SK-MEL-5 (cell line): ENCODE measurements at places on chromosomes 1 and 21. TPM values are rescaled to one million over a fixed set of nuclear protein-coding genes. Genes with fewer than 3 reads are reported as not detected.
A peak's percentile ranks its signal among the peaks of the same experiment; 100 is the strongest.

- peak; percentile 60 for DNase-seq
Measured at GRCh38 chr1:41514381-41514780, 29.9 kb upstream of the EDN2 start.

DNA sequence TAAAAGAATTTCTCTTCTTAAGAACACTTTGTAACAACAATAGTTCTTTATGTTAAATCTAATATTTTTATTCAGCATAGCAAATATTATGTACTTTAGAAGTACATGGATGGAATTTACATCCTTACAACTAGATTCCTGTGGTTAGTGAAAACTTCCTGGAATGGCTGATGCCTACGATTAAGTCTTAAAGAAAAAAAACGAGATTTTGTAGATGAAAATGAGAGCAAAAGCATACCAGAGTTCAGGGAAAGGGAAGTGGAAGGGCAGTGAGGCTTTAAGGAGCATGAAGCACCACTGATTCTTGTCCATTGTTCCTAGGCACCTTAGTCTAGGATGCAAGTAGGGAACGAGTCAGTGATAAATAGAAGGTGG lies 26.7 kb downstream of the CFH start:
- no peak for DNase-seq

- DNase-seq, result peak; percentile 55
Measured at GRCh38 chr1:43530483-43531106, at the start of gene PTPRF. TSS of gene PTPRF (plus strand) at chr1:43530883. CDS start at chr1:43545076, 14,193 bp downstream.

DNA sequence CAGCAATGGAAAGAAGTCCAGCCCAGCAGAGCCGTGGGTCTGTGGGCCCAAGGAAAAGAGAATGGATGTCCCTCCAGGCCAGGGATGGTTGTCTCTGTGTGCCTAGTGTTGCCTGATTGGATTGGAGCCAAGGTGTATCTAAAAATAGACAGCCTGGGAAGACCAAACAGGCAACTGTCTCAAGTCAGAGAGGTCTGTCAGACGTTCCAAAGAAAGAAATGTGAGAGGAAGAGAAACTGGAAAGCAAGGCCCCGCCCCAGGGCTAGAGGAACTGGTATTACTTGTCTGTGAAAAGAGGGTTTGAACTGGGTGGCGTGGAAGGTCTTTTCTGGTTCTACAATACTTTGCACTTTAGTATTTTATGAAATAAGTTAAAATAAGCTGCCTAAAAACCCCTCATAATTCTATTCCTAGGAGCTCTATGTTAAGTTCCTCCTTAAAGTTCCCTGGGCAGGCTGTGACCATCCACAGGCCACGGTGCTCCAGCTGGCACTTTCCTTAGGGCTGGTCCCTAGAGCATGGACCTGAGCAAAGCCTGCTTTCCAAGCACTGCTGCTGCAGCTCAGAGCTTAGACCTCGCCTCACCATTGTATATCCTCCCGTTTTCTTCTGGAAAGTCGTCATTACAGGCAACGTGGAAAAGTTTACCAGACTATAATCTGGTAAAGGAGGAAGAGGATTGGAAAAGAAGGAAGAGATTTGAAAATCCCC lies 151.6 kb downstream of the DISC1 start:
- peak; percentile 67 for DNase-seq

DNA sequence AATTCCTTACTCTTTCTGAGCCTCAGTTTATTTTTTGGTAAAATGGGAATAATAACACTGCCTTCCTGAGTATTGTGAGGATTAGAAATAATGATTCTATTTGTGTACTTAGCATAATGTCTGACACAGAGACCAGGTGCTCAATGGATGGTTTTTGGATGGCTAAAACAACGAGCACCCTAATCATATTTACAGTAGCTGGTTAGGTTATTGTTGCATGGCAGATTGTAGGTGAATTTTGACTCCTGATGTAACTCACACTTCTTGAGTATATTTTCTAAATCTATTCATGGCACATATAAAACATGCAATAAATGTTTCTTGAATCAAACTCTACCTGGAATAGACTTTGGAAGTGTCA lies 11.9 kb upstream of the DUSP10 start:
- DNase-seq, result no peak

DNA sequence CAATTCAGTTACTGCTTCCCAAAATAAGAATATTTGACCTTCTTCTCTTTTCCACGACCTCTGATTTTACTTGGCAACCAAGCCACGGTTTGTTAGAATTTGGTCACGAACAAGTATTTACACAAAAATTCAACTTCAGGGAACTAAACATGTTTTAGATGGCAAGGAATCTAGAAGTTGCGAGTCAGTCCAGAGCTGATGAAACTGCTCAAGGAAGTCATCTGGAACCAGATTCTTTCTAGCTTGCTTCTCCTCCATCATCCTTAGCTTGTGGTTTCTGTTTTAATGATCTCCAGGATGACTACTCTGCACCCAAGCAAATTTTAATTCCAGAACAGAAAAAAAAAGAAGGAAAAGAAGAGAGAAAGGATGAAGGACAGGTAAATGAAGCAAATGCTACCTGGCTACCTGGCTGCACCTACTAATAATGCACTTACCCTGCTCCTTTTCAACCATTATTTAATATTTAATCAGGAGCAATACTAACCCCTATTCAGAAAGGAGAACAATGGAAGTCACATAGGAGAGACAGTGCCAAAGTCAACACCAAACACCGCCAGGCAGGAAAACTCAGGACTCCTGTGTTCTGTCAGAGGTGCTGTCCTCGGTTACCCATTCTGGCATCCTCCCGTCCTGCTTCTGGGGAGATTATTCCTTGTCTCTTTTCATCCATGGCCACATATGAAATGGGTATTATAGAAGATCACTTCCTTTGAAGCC lies 54.2 kb upstream of the RGS7 start:
- no peak for DNase-seq

DNA sequence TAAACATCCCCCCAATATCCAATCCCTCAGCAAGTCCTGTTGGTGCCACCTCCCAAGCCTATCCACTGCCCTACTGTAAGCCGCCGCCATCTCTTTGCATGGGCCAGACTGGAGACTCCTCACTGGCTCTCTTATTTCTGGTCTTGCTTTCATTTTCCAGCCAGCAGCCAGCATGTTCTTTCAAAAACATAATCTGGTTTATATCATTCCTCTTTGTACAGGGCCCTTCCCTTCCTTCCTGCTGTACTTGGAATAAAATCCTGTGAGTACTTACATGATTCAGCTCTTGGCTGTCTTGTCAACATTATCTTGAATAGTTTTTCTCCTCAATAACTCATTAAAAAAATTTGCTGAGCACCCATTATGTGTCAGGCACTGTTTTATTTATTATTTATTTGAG lies 28.2 kb downstream of the TLR5 start:
- DNase-seq, result no peak

DNA sequence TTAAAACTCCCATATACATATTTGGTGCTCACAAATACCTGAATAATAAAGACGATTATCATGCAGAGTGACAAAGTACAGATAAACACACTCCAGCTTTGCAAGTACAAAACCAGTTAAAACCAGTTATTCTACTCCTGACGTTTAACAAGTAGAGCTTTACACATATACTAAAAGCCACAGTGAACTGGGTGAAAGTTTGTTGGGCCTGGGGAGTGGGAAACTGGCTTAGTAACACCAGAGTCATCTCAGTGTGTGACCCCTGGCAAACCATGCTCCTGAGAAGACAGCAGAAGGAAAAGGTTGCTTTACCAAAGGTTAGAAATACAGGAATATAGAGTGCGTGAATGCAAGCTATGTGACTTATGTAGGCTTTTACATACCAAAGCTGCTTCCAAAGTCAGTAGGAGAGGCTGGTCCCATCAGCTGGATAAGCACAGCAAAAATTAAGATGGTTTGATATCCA lies 148.1 kb downstream of the NRIP1 start:
- DNase-seq, result no peak

- no peak for DNase-seq
Measured at GRCh38 chr1:92066321-92066720, 8.9 kb downstream of the SETSIP start.

DNA sequence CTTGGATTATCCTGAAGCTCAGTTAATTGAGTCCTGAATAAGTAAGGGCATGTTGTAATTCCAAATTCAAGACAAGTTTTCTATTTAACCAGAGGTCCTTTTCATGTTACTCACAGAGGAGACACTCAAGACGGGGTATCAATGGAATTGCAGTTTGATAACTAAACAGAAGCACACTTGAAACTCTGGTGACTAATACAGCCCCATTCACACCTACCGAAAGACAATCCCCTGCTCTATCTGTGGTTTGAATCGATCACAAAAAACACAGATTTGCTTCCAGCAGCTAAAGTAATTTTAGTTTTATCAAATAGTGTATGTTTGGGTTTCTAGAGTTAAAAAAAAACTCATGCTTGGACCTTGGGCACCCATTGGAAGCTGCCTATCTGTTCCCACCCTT lies 60.4 kb downstream of the TEX35 start:
- no peak for DNase-seq

DNA sequence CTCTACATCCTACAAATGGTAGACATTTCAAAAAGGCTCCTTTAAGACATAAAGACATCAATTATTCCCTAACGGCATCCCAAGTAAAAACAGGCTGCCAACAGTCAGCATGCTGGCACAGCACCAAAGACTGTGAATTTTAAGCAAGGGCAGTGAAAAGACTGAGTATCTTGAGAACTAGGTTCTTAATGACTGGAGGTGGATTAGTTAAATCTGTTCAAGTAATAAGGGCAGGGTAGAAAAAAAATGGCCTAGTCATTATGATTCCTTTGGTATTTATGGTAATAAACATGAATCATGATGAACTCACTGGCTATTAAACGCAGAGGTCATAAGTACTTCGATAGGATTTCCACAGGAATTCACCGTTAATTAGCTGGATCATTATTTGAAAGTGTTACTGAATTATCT lies 75.2 kb downstream of the KIFAP3 start:
- DNase-seq, result peak; percentile 30

GRCh38 chr1:2480236-2480985 lies 4.3 kb downstream of the PLCH2 start:
- DNase-seq, result no peak

DNA sequence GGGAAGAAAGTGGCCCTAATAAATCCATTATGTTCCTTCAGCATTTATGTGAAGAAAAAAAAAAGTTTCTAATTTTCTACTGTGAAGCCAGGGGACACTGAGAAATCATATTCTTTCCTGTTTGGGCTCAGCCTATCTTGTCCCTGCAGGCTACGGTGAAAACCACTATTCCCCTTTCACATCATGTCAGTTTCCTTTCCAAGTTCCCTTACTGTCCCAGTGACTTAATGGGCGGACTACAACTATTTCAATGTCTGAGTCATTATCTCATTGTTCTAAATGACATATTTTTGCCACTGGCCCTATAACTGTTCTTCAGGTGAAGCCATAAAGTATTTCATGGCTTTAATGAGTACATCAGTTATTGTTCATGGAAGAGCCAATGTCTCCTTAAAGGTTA lies 71.3 kb upstream of the BEND5 start:
- DNase-seq, result no peak

DNA sequence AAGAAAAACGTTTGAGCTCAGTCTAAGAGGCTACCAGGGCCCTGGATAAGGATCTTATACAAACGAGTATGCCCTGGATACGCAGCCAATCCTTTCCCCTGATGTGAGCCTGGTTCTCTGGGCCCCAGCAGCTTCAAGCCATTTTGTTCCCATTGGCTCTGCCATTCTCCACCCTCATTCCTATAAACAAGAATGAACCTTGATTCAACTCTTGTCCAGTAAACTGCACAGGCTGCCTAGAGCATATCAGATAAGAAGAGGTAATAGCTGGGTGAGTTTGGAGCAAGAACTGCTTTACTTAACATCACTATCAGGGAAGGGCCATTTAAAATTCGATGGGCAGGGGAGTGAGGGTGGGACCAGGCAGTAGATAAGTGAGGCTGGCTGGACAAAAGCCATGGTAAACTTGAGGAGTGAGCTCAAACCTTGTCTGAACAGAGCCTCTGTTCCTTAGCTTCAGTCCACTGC lies 11.3 kb downstream of the BTG2 start:
- DNase-seq, result no peak

DNA sequence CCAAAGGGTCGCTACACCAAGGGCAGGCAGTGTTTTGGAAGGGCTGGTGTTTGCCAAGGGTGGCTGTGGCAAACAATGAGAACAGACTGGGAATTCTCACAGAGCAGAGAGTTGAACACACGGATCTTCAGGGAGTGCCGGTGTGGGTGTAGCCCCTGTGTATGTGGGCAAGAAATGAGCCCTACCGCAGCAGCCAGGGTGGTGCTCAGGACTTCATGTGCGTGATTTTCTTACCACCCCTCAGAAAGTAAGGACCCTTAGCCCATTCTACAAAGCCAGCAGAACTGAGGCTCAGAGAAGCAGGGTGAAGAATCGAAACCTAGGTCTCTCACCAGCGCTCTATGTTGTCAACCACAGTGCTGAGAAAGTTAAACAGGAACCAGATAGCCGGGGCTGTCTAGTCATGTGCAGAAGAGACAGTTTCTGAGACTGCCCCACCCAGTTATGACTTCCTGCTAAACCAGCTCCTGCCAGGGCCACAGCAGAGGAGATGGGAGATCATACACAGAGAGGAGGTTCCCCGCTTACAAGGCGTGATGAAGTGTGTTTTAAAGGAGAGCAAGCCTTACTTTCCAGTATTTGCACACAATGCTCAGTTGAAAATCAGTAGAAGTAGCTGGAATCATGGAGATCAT lies 21.9 kb upstream of the MORC3 start:
- peak; percentile 37 for DNase-seq

DNA sequence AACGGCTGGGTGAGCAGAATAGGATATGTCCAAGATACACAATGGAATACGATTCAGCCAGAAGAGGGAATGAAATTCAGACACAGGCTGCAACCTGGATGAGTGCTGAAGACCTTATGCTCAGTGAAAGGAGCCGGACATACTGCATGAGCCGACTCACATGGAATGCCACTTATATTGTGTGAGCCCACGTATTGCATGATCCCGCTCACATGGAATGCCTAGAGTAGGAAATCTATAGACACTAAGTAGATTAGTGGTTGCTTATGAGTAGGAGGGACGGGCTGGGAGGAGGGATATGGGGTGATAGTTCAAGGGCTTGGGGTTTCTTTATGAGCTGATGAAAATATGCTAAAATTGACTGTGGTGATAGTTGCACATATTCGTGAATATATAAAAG lies 26.8 kb downstream of the TMPRSS2 start:
- no peak for DNase-seq

GRCh38 chr21:39638281-39638680 lies 25.5 kb downstream of the B3GALT5 start:
- no peak for DNase-seq

- DNase-seq, result no peak
Measured at GRCh38 chr21:38796424-38796823, 9.3 kb upstream of the ETS2 start.

MINDY1 gene
- total RNA-seq, result 11.3 and 13.6 TPM in 2 replicates

AMY2A gene
- total RNA-seq, result not detected in 2 replicates

HSPA13 gene
- total RNA-seq, result 48.6 and 51.0 TPM in 2 replicates

NPHS2 gene
- total RNA-seq, result not detected in 2 replicates

RASAL2 gene
- 10.2 and 11.7 TPM in 2 replicates for total RNA-seq

NUDT4B gene
- total RNA-seq, result 19.0 and 26.8 TPM in 2 replicates

SH3BGR gene
- 1.1 and 4.1 TPM in 2 replicates for total RNA-seq
